Thoracic aorta (tissue), 2 donors: ENCODE measurements at places on chromosomes 13 and 19. TPM values are rescaled to one million over a fixed set of nuclear protein-coding genes. Genes with fewer than 3 reads are reported as not detected.
A peak's percentile ranks its signal among the peaks of the same experiment; 100 is the strongest.

Gene RINL
- 4.7 TPM for total RNA-seq

Gene SIGLEC8
- 0.41 TPM for total RNA-seq

DNA sequence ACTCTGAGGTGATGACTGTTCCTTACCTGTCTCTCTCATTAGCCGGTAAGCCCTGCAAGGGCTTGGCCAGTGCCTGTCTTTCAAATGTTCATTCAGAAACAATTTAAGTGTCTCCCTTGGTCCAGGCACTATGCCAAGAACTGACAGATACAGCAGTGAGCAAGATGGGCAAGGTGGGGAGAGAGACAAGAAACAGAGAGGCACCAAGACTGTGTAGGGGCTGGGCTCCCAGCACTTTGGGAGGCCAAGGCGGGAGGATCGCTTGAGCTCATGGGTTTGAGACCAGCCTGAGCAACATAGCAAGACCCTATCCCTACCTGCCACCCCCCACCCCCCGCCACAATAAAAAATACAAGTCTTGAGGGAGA, 1.3 kb upstream of the CCNE1 start:
- DNase-seq, result no peak

DNA sequence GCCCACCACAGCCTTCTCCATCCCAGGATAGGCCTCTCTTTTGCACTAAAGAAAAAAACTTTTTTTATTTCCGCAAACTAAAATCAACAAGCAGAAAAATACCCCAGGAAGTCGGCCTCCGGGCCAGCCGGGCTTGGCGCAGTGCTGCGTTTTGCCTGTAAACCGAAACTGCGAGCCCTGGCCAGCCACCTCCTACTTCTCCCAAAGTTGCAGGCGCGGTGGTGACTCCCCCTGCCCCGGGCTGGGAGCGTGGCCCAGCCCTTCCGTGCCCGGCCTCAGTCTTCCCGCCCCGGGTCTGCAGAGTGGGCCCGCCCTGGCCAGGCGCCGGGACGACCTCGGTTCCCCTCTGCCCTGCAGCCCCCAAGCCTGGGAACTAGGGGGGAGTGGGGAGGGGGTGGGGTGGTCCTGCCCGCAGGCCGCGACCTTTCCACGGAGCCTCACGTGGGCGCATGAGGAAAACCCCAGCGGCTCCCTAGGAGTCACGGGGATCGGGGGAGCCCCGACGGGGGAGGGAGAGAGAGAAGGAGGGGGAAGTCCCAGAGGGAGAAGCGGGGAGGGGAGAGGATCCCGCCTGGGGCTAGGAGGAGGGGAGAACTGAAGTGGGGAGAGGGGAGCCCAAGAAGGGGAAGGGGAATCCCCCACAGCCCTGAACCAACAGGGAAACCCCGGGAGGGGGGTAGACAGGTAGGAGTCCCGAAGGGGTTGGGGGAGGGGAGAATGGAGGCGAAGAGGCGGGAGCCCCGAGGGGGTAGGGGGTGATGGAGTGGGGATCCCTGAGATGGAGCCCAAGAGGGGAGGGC, 3.0 kb downstream of the GADD45B start:
- DNase-seq, result peak; percentile 59

DNA sequence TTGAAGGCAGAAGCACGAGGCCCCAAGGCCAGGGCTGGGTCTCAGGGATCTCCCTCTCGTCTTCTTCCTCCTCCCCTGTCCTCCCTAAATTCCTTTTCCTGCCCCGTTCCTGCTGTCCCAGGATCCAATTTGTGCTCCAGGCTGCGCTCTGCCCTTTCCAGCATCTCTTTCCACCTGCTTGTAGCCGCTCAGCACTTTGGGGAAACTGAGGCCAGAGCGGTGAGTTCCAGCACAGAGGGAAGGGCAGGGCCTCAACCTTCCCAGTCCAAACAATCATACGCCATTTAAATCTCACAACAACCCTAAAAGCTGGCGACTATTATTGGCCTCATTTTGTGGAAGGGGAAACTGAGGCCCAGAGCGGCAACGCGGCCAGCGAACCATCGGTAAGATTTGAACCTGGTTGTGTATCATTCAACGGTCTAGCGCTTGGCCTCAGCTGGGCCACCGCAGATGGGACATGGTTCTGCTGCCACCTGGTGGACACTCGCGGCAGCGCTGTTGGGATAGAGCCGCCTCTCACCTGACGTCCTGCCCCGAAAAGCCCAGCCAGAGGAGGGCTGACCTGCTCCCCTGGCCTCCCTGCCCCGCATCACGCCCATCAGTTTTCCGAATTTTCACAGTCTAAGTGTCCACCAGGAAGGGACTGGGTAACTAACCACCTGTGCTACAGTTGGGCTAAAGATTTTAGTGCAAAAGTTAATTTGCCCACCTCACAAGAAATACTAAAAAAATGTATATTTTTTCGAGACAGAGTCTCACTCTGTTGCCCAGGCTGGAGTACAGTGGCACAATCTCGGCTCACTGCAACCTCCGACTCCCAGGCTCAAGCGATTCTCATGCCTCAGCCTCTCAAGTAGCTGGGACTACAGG, 4.2 kb upstream of the RPL18A start:
- no peak for DNase-seq
